Activated CD4-positive, alpha-beta T cell treated with anti-CD3 and anti-CD28 coated beads, Interleukin-2, amount 50 U/mL, for 4 hours (primary cell): ENCODE measurements at places on chromosomes 13 and 19.

- no peak for DNase-seq
Measured at GRCh38 chr19:961866-962620, 22.1 kb upstream of the WDR18 start.

DNA sequence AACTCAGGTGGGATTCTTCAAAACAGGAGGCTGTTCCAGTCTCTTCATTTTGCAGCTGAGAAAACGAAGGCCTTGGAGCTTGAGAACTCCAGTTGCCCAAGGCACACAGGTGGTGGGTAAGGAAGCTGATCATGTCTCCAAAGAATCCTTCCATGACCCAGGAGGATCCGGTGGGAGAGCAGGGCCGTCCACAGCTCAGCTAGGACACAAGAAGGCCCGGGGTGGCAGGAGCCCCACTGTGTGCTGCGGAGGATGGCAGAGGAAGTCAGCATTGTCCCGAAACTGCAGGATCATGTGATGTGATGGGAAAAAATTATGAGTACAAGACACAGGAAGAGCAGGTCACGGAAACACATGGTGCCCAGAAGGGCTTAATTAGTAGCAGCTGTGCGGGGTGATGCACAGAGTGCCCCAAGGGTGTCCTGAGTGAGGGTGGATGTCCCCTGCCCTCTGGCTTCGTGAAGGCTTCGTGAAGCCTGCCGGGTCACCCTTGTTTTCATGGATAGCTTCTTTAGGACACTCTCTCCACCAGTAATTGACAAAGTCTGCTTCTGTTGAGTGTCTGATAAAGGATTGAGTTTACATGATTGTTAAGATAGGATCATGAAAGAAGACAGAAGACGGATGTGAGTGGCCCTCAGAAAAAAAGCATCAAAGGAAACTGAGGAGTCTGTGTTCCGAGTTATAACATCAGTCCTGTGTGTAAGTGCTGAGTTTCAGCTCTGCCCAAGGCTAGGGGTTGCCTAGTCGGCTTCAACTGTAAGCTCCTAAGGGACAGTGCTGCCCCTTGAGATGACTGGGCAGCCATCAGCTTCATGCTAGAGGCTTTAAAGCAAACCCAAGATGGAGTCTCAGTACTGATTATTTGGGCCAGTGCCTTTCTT lies 33.8 kb upstream of the SACS start:
- DNase-seq = no peak

DNA sequence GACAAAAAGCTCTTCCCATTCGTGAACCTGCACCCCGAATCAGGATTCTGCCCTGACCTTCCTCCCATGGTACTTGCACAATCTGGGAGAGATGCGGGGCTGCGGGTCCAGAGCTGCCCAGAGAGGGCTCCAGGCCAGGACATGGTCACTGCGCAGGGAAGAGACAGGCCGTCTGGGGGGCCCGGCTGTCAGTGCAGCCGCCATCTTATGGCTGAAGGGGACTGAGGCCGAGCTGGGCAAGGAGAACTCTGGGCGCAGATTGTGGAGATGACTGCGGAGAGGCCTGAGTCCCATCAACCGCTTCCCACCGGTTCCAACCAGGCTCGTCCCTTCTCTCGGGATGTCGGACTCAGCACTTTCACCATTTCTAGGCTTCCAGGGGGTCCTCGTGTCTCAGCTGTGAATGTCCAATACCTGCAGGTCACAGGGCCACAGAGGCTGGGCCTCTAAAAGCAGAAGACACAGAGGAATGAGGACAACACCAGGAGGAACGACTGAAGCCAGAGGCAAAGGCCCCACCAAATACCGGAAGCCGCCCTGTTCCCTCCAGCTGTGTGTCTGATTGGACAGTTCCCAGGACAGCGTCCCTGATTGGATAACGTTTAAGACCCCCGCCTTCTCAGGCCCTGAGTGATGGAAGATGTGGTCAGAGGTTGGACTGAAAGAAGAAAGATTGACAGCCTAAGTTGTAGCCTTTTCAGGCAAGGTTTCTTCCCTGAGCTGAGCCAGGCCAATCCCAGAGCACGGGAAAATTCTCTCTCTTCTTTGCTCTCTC lies 117.1 kb upstream of the ZNF91 start:
- no peak for DNase-seq

DNA sequence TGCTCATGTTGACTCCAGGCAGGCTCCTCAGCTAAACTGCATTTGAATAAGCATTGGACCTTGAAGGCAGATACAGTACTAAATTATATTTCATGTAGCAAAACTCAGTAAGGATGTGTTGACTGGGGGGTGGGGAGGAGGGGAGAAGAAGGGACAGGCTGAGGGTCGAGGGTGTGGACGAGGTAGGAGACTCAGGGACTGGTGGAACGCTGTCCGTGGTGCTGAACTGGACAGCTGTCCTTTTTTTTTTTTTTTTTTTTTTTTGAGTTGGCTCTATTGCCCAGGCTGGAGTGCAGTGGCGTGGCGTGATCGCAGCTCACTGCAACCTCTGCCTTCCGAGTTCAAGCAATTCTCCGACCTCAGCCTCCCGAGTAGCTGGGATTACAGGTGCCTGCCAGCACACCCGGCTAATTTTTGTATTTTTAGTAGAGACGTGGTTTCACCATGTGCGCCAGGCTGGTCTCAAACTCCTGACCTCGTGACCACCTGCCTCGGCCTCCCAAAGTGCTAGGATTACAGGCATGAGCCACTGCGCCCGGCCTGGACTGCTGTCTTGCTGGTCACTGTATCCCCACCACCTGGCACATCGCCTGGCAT lies 33.2 kb upstream of the CASP14 start:
- no peak for DNase-seq

DNA sequence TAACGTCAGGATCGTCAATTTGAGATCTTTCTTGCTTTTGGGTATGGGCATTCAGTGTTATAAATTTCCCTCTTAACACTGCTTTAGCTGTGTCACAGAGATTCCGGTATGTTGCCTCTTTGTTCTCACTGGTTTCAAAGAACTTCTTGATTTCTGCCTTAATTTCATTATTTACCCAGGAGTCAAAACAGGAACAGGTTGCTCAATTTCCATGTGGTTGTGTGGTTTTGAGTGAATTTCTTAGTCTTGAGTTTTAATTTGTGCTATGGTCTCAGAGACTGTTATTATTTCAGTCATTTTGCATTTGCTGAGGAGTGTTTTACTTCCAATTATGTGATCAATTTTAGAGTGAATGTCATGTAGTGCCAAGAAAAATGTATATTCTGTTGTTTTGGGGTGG lies 153.1 kb downstream of the PCDH17 start:
- DNase-seq = no peak

GRCh38 chr13:104854007-104854406 lies 1681.5 kb downstream of the EFNB2 start:
- DNase-seq = no peak

- no peak for DNase-seq
Measured at GRCh38 chr19:53086949-53087348, 16.3 kb downstream of the ZNF160 start.

DNA sequence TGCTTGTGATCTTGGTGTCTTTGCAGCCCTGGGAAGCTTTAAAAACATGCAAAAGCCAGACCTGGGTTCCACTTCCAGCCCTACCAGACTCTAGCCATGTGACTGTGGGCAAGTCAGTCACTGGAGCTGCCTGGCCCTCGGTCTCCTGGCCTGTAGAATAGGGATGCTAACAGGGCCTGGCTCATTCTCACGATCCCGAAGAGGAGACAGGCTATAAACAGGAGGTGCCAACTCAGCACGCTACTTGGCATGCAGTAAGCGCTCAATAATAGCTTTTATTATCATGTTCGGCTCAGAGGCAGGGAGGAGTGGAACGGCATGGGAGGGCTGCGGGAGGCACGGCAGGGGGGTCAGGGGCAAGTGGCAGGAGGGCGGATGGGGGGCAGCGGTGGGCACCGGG lies 1.7 kb downstream of the CTXN1 start:
- DNase-seq = no peak
